ENCODE measurements at places on chromosomes 6 and 20. TPM values are rescaled to one million over a fixed set of nuclear protein-coding genes. Genes with fewer than 3 reads are reported as not detected.

Gene HLA-DPB1
- 1.4 TPM for total RNA-seq

Gene RSPH4A
- 2.7 TPM for total RNA-seq

Gene BTN2A1
- 13.1 TPM for total RNA-seq

Gene TPX2
- 5.8 TPM for total RNA-seq

Gene FGD2
- 2.0 TPM for total RNA-seq

Gene EZR
- 162 TPM for total RNA-seq

Gene KIF6
- total RNA-seq, result 3.3 TPM

Gene MKKS
- total RNA-seq, result 17.9 TPM

Gene NOL7
- 44.1 TPM for total RNA-seq

Gene IL17F
- total RNA-seq, result not detected

Gene ROS1
- total RNA-seq, result under 0.01 TPM

Gene PRND
- 1.1 TPM for total RNA-seq

Gene DEFB112
- not detected for total RNA-seq

Gene ZBTB46
- 21.5 TPM for total RNA-seq

Gene FRK
- total RNA-seq, result 0.31 TPM

Gene COL19A1
- 5.9 TPM for total RNA-seq

Gene BPI
- not detected for total RNA-seq

Gene FAM83B
- total RNA-seq, result 0.47 TPM

Gene SOX12
- total RNA-seq, result 9.4 TPM

Gene BTBD3
- total RNA-seq, result 46.5 TPM

Gene CST5
- total RNA-seq, result not detected

Gene GNAS-AS1
- total RNA-seq, result 0.94 TPM

Gene RRAGD
- total RNA-seq, result 99.2 TPM

Gene MOXD1
- total RNA-seq, result 18.6 TPM

Gene NKX2-2
- 0.31 TPM for total RNA-seq

Gene XKR7
- 12.6 TPM for total RNA-seq

Gene GABRR1
- total RNA-seq, result not detected

Gene LY86
- total RNA-seq, result 2.2 TPM

Gene NEU1
- total RNA-seq, result 20.3 TPM

Gene TUBB1
- total RNA-seq, result 0.47 TPM

Gene DAAM2
- 14.0 TPM for total RNA-seq

Gene ULBP1
- total RNA-seq, result 3.9 TPM

Gene ZNF217
- total RNA-seq, result 7.3 TPM

Gene ACOT8
- 21.5 TPM for total RNA-seq

Gene KIAA1586
- total RNA-seq, result 116 TPM

Gene MYL9
- 0.78 TPM for total RNA-seq

Gene BACH2
- 65.4 TPM for total RNA-seq

Gene EPHA7
- 102 TPM for total RNA-seq

Gene EEF1E1
- 24.0 TPM for total RNA-seq

Gene PDE10A
- total RNA-seq, result 62.7 TPM

Gene SOX4
- total RNA-seq, result 370 TPM

Gene CPNE5
- total RNA-seq, result 4.8 TPM

Gene TFAP2D
- 0.47 TPM for total RNA-seq

Gene MAP7
- total RNA-seq, result 6.1 TPM

Gene PRR18
- total RNA-seq, result 0.47 TPM

Gene ELOVL2
- total RNA-seq, result 52.7 TPM

Gene FHL5
- 1.7 TPM for total RNA-seq

Gene SCRT2
- 2.0 TPM for total RNA-seq

Gene FOXQ1
- 1.1 TPM for total RNA-seq

Data from occipital lobe (tissue), 3 donors.